ENCODE measurements at places on chromosomes 2 and 18.

DNA sequence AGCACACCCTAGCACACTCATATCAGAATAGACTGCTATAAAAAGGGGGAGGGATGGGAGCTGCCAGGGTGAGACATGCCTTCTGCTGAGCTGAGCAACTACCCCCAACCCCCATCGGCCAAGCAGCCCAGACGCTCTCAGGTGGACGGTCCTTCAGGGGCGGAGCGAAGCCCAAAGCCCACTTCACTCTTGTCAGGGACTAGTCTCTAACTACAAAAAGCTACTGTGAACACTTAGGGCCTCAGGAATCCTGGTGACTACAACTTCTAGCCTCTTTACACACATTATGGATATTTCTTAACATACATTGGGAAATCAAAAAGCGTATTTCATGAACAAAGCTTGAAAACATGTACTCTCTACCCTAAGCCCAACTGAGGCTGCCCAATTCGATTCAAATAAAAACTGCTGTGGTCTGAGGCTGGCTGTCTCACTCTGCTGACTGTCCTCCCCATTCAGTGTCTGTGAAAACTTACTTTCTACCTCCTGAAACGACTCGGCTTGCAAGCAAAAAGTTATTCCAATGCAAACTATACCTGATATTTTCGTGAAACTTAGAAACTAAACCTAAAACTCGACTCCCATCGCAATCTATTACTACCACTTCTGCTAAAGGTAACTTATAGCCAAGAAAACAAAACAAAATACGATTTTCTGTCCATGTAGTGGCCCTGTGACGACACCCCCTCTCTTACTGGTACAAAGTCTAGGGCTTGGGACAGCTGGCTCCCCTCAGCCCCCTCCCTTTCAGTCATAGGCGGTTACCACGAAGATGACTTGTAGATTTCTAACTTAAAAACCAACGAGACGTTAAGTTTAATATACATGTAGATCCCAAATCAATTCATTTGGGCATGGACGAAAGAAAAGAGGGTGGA is 1.2 kb downstream of the SERTAD2 start:
- peak; percentile 75 for DNase-seq

- no peak for DNase-seq
Measured at GRCh38 chr2:29233428-29233827, 118.2 kb downstream of the CLIP4 start.

- peak; percentile 84 for DNase-seq
Measured at GRCh38 chr2:134668821-134669220, 50.0 kb downstream of the TMEM163 start.

GRCh38 chr2:99841749-99842148 is 300.6 kb downstream of the AFF3 start:
- DNase-seq, result no peak

- no peak for DNase-seq
Measured at GRCh38 chr2:85119900-85120299, 13.3 kb upstream of the TCF7L1 start.

All from urothelium cell line (cell line).